CD8-positive, alpha-beta memory T cell (primary cell): ENCODE measurements at places on chromosomes 11 and 22. TPM values are rescaled to one million over a fixed set of nuclear protein-coding genes. Genes with fewer than 3 reads are reported as not detected.

APOL5 gene
- not detected for total RNA-seq

OR4X2 gene
- total RNA-seq, result not detected

IRAG1 gene
- total RNA-seq, result not detected

DGCR8 gene
- 73.8 TPM for total RNA-seq

- no peak for DNase-seq
Measured at GRCh38 chr11:12478743-12479142, 101.4 kb downstream of the PARVA start.

- no peak for DNase-seq
Measured at GRCh38 chr22:46620588-46621242, 529 bp downstream of the GRAMD4 start.

DNA sequence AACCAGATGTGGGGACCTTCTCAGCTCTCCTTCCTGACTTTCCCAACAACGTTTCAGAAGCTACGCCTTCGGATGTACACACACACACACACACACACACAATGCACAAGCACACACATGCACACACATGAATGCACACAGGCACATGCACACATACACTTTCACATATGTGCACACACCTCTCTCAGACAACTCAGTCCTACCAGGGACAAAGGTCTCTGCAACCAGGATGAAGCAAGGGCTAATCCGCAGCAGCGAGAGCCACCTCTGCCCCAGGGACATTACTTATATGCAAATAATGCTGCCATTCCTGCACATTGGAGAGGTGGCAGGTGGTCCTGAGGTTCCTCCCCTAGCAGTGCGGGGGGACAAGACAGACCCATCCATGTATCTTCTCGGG, 27.4 kb upstream of the LINC01488 start:
- DNase-seq, result no peak

DNA sequence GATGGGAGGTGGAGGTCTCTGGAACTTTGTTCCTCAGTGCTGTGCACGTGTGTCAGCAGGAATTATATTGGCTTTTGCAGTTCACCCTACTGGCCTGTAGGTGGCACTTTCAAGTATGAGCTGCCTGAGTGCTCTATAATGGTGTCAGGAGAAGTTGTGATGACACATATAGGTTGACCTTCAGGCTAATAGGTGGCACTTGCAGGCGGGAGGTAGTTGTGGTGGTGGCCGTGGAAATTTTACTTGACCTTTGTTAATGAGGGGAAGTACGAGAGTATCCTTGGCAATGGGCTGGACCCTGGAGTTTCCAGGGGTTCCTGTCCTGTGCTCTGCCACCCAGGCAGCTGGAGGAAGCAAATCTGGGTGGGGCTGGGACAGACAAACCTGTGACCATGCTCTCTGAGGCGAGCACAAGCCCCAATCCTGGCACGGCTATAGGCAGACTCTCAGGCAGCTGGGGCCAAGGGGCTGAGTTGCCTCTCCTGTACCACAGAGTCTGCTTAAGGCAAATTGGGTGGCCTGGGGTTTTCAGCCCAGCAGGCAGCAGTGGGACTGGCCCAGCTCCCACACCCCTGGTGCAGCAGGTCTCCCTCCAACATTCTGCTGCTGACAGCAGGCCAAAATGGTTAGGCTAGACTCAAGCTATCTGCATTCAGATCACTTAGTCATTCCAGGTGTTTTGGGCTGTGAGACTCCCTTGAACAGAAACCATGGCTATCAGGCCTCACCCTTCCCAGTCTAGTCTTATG, 147.5 kb upstream of the CTSC start:
- peak; percentile 54 for DNase-seq

DNA sequence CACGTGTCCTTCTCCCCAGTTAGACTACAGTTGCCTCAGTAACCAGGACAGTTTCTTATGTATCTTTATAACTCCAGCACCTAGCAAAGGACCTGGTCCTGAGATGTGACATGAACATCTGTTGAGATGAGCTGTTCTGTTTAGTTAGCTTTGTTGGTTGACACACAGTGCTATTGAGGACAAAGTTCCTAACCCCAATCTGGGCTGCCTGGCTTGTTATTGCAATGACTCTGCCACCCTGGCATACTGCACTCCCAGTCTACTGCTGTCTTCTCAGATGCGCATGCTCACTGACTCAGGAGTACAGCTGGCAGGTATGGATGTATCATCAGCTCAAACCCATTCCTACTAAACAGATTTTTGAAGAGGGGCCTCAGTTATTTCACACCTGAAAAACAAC, 7.4 kb downstream of the DESI1 start:
- no peak for DNase-seq

GRCh38 chr22:39426380-39427043, 26.9 kb downstream of the TAB1 start:
- DNase-seq, result peak; percentile 46

GRCh38 chr22:19812910-19813309, 41.8 kb downstream of the GNB1L start:
- no peak for DNase-seq

GRCh38 chr11:121241343-121242211, 51.0 kb upstream of the SC5D start:
- no peak for DNase-seq

GRCh38 chr22:38870312-38870741, 1.7 kb downstream of the CBX6 start:
- peak; percentile 74 for DNase-seq

DNA sequence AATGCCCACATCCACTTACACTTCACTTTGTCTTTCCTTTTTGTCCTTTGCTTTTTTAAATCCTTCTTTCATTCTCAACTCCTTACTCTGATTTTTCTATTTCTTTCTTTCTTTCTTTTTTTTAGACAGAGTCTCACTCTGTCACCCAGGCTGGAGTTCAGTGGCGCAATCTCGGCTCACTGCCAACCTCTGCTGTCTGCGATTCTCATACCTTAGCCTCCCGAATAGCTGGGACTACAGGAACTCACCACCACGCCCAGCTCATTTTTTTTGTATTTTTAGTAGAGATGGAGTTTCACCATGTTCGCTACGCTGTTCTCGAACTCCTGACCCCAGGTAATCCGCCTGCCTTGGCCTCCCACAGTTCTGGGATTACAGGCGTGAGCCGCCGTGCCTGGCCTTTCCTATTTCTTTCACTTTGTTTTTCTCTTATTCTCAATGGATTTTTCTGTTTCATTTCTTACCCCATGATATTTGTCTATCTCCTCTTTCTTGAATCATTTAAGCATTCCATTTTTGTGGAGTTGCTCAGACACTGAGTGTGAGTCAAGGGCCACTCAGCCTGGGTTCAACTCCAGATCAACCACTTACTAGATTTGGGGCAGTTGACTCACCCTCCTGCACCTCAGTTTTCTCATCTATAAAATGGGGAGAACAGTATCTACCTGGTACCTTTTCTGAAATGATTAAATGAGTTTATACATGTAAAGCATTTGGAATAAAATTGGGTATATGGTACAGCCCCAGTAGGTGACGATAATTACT, 7.6 kb downstream of the KCNJ5 start:
- DNase-seq, result no peak

DNA sequence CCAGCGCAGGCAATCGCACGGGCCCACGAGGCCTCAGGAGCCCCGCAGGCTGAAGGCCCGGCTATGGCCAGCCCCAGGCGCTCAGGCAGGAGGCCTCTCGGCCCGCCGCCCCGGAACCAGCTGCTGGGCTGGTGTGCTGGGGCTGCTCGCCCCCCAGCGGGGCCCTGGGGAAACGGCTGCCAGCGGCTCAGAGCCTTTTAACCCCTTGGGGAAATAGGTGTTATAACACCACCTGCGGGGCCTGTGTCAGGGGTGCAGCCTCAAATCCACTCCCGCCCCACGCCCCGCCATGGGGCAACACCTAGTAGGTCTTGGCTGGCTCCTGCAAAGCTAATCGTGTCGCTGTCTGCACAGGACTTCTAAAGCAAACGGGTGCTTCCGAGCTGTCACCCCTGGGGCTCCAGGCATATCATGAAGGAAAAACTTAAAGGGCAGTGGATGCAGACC, 237.4 kb downstream of the TTC28 start:
- no peak for DNase-seq

DNA sequence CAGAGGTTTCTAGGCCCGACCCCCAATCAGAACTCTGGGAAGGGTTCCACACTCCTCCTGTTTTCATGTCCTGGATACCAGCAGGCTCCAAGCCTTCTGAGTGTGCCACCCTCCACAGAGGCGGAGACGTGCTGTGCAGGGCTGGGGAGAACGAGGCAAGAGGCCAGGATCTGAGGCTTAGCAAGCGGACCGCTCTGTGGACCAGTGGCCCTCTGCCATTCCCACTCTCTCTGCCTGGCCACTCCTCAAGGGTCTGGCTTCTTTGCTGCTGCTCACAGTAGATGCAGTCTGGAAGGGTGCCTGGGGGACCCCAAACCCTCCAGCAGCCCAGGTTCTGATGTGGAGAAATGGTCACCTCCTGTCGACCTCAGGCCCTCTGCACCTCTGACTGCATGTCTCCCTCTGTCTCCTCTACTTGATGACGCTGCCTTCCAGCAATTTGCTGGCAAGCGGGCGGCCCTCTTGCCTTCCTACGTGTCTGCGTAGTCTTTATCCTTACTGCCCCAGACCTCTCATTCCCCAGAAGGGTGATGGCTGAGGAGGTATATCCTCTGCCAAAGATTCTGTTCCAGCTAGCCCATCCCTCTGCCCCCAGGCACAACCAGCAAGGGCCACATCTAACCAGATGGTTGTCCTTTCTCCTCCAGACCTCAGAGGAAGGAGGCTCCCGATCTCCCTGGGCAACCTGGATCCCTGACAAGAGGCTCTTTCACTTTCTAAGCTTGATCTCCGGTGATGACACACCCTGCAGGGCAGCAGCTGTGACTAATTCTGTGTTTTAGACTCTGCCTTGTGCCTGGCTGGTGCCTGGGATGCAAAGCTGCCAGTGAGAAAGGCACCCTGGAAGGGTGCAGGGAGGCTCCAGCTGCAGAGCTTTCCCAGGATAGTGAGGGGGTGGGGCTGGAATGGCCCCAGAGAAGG, 87.3 kb downstream of the NAT10 start:
- DNase-seq, result no peak

DNA sequence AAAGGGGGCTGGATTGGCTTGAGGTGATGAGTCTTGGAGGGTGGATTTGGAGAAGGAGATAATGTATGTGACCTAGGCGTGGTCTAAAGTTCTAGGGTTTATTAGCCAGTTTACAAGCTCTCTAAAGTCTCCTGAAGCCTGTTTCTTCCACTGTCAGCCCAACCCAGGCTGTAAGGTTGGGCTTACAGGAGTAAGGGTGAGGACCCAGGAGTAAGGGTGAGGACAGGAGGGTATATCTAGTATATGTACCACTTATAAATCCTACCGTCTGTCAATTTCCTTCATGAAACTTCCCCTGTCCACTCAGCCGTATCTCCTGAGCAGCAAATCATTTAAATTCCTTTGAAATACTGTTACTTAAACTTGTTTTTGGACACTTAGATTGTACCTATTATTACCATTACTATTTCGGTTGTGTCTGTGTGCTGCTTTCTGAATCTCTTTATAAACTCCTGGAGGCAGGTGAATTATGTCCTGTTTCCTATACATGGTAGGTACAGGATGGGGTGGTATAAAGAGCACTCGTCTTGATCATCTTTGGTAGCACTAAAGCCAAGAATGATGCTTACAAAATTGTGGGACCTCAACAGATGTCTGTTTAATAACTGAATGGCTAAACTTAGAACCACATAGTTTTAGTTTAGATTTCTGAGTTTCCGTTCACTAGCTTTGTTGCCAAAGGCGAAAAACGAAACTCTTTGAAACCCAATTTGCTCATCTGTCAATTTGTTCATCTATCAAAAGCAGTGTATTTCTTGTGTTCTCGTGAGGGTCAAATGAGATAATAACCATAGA, 192.0 kb downstream of the GRIK4 start:
- no peak for DNase-seq

GRCh38 chr22:19749876-19750275, 10.7 kb upstream of the TBX1 start:
- no peak for DNase-seq

- peak; percentile 77 for DNase-seq
Measured at GRCh38 chr22:41857155-41857859, 24.4 kb downstream of the SREBF2 start.

GRCh38 chr22:30265131-30265720, 1.4 kb downstream of the OSM start:
- no peak for DNase-seq

- DNase-seq, result peak; percentile 77
Measured at GRCh38 chr22:38214302-38215056, 12.7 kb downstream of the MAFF start.

DNA sequence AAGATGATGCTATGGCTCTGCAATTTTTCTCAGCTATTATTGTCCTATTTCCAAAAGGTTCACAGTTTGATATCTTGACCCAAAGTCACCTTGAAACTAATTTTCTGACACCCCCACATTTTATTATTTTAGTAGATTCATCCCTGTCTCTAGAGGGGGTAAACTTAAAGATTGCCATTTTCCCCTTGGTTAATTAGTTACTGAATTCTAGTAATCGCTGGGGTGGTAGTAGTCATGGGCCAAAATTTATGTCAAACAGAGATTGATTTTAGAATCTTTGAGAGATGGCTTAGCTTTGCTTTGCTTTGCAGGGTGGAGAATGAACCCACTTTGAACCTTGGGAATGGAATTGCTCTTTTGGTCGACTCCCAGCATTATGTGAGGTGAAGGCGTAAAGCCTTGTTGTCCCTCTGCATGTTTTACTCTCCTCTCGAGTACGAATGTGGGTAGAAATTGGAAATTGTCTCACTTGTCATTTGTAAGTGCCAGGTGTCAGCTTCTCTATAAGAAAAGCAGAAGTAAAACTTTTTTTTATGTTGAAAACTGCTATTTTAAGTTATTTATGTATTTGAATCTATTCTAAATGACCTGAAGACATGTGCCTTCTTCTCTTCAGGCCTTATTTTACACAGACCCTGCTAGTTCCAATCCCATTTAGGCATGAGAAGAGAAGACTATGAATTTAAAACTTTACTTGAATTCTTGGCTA, 42.4 kb upstream of the RCE1 start:
- no peak for DNase-seq

DNA sequence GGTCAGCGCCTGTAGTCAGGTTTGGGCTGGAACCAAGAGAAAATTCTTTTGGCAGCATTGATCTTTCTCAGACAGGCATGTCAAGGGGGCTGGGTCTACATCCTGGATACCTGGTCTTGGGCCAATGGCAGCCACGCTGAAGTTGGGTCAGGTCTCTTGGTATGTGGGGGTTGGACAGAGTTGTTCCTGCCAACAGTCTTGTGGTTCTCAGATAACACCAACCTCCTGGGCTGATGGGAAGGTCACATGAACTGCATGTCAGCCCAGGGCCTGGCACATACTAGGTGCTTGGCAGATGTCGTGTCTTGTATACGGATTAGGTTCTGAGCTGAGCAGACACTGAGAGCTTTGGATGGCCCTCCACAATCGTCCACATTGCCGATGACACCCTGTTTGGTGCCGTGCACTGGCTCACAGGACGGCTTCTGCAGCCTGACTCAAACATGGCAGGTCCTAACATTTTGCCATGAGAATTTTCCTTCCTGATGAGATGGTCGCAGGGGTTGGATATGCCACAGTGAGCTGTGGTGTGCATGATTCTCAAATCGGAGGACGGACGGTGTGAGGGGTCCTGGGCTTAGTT, 42.0 kb downstream of the FBLN1 start:
- no peak for DNase-seq

DNA sequence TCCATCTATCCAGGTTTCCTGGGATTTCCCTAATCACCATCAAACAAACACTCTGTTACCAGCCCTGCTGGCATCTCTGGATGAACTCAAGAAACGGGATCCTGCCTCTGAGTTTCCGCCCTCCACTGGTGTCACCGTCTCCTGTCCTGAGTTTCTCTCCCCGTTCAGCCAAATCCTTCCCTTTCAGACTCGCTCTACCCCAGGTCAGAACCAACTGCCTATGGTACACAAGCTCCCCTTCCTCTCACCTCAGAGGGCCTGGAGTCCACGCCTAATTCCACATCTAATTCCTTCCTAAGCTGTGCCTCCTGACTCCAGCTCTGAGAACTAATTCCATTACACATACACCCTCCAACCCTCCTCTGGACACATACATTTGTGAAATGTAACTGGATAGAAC, 96.1 kb downstream of the SHANK2 start:
- no peak for DNase-seq
